ENCODE measurements at places on chromosomes 4 and X.

GRCh38 chr4:151745481-151746231 is 15.2 kb downstream of the GATB start:
- no peak for DNase-seq

DNA sequence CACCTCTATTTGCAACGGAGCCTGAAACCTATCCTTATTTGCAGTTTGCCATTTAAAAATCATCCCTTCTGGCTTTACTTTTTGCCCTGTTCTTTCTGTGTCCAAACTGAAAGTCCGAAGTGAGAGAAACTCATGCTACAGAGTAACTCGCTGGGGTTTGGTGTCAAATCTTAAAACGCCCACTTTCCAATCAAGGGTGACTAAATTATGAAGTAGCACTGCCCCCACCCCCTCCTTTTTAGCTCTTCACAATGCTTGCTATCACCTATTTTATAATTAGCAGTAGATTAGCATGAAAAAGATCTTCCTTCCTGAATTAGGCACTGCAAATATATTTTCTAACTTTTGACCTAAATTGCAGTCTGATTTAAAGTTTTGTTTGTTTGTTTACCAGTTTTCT is 52.5 kb downstream of the VGLL1 start:
- no peak for DNase-seq

DNA sequence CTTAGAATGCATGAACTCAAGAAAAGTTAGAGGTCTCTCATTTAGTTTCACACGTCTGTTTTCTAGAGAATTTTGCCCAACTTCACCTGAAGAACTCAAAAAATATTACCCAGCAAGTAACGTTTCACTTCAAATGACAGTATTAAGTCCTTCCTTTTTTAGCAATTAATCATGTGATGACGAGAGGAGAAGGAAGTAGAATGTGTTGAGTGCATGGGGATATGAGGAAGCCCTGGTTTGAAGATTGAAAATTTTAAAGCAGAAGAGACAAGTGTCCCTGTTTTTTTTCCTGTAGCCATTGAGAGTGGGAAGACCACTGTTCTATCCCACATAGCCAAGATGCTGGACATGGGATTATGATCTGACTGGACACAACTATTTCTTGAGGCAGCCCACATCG is 406.3 kb upstream of the CPEB2 start:
- DNase-seq, result no peak

- DNase-seq, result no peak
Measured at GRCh38 chr4:13706716-13707115, 79.2 kb upstream of the BOD1L1 start.

GRCh38 chr4:41394481-41394894 is 137.8 kb downstream of the UCHL1 start:
- no peak for DNase-seq

All from kidney epithelial cell (primary cell).